ENCODE measurements at places on chromosomes 16 and 17.

GRCh38 chr16:4649744-4650442 lies 25.3 kb downstream of the MGRN1 start:
- no peak for DNase-seq

DNA sequence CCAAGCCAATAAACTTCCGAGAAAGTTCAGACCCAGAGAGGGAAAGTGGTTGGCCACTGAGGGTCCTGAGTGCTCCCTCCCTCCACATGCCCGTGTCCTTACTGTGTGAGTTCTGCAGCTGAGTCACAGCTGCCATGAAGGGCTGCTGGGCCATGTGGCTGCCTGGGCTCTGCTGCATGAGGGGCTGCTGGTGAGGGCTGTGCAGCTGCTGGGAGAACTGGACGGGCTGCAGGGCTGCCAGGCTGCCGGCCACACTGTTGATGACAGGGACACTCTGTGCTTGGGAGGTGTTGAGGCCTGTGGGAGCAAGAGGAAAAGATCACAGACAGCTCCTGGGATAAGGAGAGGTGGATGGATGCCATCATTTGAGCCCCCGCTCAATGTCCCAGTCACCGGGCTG lies 44.0 kb downstream of the HNF1B start:
- no peak for DNase-seq

DNA sequence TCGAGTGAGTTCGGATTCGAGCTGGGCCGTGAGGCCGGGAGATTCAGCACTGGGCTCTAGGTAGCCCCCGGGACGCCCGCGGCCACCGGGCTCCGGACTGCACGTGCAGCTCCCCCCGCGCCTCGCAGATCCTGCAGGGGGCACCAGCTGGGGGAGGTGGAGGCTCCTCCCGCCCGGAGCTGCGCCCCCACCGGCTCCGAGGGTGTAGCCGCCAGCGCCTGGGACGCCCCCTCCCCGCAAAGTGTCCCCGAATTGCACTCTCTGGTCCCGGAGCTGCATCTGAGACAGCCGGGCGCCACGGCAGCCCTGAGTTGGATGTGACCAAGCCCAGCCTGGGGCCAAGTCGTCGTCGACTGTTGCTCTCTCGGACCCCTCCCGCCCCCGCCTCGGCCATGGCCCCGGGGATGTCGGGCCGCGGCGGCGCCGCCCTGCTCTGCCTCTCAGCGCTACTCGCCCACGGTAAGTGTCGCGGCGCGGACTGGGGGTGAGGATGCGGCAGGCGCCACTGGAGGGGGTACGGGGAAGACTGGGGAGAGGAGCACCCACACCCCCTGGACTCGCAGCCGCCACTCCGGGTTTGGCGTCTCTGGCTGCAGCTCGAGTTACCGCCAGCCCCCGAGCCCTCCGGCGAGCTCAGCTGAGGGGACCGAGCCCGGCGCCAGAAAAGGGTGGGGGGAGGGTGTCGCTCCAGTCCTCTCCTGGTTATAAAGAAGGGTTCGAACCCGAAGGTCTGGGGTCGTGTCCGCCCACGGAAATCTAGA lies 1.5 kb downstream of the TMEM132E start:
- no peak for DNase-seq

- no peak for DNase-seq
Measured at GRCh38 chr16:87329436-87330256, 12.5 kb upstream of the C16orf95 start.

- DNase-seq: no peak
Measured at GRCh38 chr16:84048871-84049270, 6.3 kb upstream of the SLC38A8 start.

DNA sequence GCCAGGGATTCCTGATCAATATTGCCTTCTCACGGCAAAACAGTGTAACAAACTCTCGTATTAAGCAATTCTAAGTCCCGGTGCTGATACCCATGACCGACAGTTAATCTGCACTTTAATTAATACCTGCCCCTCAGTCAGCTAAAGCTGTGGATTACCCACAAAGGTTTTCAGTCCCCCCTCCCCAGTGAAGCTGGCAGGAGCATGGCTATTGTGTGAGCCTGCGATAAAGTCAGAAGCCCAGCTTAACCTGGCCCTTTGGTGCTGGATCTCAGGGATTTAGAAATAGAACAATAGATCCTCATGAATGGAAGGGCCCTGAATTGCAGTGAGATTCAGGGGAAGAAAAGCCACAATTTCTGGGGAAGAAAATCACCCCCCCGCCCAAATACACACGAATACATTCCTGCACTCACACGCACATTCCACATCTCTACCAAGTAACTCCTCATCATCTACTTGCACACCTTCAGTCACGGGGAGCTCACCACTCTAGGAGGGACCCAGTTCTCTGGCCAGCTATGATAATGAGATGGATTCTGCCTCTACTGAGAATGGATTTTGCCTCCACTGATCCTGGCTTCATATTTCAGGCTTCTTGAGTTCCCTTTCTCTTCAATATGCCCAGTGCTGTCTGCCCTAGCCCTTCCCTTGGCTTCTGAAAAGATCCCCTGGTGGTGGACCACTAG lies 102.6 kb downstream of the WSCD1 start:
- DNase-seq: no peak

DNA sequence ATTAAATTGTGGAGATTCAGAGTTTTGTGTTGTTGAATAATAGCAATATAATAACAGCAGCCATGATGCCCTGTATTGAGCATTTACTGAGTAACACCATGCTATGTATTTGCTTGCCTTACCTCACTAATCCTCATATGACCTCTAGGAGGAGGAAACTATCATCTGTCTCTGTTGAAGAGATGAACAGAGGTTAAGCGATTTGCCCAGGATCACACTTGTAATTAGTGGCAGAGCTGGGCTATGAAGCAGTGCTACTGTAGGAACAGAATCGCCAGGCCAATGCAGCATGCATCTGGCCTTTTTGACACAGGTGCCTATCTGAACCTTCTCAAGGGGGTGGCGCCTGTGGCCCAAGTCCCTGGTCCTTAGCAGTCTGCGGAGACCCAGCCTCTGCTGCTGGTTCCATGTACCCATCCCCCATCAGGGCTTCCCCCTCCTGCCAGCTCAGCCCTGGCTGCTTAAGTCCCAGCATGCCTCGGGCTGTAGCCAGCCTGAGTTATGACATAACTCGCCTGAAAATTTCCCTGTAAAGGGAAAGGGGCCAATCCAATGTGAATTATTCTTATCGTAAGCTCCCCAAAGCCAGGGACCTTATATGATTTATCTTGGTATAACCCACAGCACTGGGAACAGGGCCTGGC lies 50.4 kb upstream of the HS3ST2 start:
- DNase-seq: no peak

- no peak for DNase-seq
Measured at GRCh38 chr17:47701608-47702007, 7.6 kb downstream of the TBKBP1 start.

DNA sequence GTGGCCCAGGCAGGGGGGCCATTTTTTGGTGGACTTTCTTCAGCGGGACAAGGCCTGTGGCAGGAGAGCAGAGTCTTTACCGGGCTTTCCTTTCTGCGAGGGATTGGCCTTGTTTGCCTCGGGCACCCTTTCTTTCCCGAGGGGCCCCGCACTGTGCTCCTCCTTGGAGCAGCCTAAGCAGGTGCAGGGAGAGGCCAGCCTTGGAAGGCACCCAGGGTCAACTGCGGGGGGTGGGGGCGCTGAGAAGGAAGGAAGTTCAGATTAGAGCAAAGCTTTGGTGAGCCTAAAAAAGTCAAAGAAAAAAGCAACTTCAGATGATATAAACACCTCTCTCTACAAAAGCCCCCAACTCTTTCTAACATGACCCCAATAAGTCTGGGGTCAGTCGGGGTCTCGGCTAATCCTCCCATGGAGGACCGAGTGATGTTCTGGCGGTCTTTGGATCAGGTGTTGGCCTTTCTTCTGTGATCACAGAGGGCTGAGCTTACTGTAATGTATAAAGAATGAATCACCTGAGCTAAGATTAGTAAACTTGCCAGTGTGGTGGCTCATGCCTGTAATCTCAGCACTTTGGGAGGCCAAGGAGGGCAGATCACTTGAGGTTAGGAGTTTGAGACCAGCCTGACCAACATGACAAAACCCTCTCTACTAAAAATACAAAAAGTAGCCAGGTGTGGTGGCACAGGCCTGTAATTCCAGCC lies 63.0 kb downstream of the PGS1 start:
- DNase-seq: no peak

DNA sequence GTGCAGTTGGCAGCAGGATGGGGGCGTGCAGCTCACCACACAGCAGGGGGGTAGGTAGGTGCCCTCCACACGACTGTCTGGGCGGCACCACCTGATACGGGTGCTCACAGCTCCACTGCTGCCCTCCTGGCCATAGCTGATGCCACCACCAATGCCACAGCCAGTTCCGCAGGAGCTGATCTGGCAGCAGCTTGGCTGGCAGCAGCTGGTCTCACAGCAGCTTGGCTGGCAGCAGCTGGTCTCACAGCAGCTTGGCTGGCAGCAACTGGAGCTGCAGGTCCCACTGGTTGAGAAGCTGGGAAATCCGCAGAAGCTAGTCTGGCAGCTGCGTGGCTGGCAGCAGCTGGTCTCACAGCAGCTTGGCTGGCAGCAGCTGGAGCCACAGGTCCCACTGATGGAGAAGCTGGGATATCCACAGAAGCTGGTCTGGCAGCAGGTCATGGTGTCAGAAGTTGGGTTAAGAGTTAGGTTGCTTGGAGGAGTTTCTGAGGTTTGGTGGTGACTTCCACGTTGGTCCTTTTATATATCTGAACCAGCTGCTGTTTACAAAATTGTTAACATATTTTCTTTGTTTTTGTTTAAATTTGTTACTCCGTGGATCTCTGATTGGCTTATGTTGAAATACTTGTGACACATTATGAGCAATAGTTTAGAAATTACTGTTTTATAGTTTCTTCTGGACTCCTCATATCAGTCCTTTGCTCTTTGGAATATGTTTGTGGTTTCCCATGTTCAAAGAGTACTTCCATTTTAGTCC lies at the start of gene KRTAP1-5:
KRTAP1-5 (minus strand) TSS at position 494 of the 757 bp plus-strand sequence; CDS start at position 441, 53 bp downstream.
- no peak for DNase-seq

GRCh38 chr17:50268026-50268425 lies 6.2 kb upstream of the TMEM92 start:
- DNase-seq: no peak

- no peak for DNase-seq
Measured at GRCh38 chr16:3577302-3577752, at the start of gene NLRC3. Gene NLRC3 (minus strand): TSS chr16:3577403. CDS start chr16:3565036, 12,367 bp downstream.

DNA sequence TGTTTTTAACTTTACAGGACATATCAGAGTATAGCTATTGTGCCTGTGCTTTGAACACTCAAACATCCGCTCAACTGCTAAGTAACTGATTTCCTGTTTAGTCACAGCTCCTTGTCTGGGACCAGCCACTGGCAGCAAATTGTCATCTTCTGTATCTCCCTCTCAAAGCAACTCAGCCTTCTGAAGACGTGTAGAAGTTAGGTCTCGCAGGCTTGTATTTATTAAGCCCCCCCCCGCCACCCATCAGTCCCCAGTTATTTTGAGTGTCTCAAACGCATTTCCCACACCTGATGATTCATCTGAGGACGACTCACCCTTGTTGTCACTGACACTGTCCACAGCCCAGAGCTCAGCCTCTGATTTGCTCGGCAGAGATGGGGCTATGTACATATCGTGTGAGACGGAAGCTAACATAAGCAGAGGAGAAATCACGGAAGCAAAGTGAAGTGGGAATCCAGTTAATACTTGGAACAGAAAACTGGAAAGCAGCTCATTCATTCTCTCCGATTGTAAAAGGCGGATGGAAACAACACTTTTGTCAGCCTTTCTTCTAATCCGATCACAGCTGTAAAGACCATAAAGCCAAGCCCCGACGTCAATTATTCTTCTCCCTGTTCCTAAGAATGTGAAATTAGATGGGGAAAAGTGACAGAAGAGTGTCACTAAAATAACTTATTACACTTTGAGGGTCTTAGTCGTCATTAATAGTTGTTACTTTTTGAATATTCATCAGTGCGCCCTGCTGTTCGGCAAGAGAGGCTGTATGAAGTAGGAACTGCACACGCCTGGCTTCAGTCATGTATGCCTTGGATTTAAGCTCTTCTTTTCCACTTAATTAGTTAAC lies 64.2 kb downstream of the PITPNC1 start:
- DNase-seq: no peak

GRCh38 chr17:8420041-8420934 lies 15.4 kb upstream of the NDEL1 start:
- DNase-seq: no peak

DNA sequence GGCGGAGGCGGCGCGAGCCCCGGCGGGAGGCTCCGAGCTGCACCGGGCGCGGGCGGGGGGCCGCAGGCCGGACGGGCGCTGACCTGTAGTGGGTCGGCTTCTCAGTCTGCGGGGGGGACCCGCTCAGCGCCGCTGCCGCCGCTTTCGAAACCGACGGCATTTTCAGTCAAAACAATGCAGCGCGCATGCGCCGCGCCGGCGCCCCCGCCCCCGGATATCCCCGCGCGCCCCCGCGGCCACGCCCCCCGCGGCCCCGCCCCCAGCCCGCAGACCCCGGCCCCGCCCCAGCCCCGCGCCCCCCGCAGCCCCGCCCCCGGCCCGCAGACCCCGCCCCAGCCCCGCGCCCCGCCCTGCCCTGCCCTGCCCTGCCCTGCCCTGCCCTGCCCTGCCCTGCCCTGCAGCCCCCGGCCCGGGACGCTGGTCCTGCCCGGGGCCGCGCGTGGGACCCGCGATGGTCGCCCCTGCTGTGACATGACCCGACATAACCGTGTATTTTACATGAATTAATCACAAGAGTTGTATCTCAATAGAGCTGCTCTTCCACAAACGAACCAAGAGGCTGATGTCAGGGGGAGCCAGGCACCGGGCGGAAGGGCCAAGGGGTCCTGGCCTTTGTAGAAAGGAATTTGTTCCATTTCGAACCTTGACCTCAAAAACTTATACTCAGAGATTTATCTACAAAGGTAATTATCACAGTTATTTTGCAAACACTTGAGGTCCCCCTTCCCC lies at the start of gene UNKL:
UNKL (minus strand) TSS at position 173 of the 729 bp plus-strand sequence; CDS start at position 160, 13 bp downstream.
- no peak for DNase-seq

DNA sequence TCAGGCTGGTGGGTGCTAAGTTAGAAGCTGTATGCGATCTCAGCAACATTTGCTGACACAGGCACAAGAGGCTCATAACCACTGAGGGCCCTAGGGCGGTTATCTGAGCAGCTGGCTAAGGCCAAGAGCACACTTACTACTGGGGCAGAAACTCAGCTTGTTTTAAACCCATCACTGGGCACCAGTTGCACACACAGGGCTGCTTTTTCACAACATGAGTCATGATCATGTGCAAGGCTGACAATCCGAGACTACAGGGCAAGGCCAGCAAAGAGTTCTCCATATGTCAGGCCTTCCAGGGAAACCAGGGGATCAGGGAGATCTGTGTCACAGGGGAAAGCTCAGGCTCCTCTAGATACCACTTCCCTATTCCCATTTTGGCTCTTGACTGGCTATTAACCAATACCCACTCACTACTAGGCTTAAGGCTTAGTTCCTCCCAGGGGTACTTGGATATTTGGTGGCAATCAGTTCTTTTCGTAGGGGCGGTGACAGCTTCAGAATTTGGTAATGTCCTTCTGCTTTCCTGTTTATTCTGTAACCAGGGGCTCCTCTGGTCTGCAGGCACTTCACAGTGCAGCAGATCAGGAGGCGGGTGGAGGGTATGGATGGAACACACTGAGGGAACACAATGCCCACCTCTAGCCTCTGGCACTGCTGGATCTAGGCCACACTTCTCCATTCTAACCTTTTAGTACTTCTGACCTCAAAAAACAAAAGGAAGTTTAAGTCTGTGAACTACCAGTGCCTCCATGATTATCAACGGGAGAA lies 44.9 kb upstream of the ERN1 start:
- no peak for DNase-seq

GRCh38 chr17:8147141-8147804 lies 4.9 kb downstream of the PER1 start:
- no peak for DNase-seq

Data from left renal cortex interstitium (tissue), 4 donors.